Type B pancreatic cell (in vitro differentiated cells): ENCODE measurements at places on chromosomes 16 and 17. TPM values are rescaled to one million over a fixed set of nuclear protein-coding genes. Genes with fewer than 3 reads are reported as not detected.

DNA sequence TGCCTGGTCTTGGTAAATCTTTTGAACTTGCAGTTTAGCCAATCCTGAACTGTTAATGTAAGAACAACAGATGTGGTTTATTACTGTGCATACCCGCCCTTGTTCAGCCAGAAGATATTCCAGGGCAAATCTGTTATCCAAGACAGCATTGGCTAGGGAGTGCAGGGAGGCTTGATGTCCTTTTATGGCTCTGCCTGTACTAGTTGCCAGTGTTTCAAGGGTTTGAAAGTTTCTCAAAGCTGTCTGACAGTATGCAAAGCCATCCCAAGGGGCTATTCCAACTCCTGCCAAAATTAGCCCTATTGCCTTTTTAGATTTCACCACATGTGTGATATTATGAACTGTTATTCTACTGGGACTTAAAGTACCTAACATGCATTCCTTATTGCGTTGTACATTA lies 30.1 kb downstream of the LCMT1 start:
- DNase-seq, result no peak

The FBXO39 gene
- total RNA-seq, result 0.26 TPM in 1 of 2 replicates, not detected in the other

The ZNF385C gene
- 1.7 and 3.3 TPM in 2 replicates for total RNA-seq

DNA sequence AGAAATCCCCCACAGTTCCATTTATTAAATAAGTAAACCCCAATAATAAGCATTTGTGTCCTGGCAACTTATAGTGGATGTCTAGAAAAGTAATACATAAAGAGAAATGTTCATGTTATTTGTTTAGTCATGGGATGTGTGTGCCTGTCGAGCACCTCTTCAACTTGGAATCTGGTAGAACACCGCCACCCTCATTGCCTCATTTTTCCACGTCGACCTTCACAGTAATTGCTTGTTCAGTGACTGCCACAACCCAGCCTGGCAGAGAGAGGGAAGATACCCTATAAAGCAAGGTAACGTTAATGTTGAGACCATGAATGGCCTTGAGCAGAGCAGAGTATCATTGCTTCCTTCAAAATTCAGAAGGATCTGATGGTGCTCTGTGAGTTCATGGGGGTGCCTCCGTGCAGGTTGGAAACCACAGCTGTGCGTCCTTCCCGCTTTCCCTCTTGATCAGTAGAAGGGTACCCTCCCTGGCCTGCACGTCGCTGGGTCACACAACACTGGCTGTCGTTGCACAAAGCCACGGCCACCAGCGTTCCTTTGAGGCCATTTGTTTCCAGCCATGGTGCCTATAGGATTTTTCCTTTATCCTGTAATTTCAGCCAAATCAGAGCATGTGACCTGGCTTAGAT lies 3.7 kb upstream of the DNASE1 start:
- DNase-seq, result peak; percentile 34

- DNase-seq, result no peak
These were observed 15.4 kb upstream of the PABPN1L start for GRCh38 chr16:88881675-88882357.

The KRT27 gene
- not detected in 2 replicates for total RNA-seq

The MT1E gene
- total RNA-seq, result 7.8 and 12.5 TPM in 2 replicates

DNA sequence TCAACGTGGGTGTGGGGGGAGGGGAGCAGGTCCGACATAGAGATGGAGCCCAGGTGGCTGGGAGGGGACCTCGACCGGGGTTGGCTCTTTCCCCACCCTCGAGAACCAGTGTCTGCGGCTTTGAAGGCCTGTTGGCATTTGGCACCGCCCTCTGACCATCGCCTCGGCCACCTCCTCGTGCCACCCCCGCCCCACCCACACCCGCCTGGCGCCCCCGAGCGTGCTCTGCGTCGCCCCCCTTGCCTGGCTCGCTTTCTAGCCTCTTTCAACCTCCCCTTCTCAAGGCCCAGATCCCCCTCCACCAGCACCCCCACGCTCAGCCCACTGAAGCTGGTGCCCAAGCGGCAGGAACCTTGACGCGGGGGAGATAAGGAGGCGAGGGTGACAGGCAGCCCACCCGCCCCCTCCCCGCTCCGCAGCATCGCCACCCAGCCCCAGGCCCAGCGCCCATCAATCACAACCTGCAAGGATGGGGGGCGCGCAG lies 619 bp downstream of the CACNB1 start:
- DNase-seq, result no peak

GRCh38 chr17:18990331-18990730 lies 14.2 kb downstream of the FAM83G start:
- DNase-seq, result no peak

- no peak for DNase-seq
These were observed 21.2 kb downstream of the EFCAB5 start for GRCh38 chr17:29962656-29963055.

DNA sequence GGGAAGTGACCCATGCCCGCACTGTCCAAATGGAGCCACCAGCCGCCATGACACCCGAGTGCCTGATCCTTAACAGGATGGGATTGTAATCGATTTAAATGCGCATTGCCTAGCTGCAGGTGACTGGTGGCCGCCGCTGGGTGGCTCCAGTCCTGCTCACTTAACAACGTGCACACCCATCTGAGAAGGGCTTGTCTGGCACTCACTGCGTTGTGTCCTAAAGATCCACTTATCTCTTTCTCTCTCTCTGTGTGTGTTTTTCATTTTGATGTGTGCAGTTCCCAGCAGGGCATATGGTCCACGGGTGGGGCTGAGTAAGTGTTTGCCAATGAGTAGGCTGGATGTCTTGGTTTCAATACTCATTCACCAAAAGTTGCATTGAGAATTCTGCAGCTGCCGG lies 80.6 kb downstream of the IRF8 start:
- DNase-seq, result no peak

- DNase-seq, result no peak
These were observed 52.6 kb upstream of the CDH8 start for GRCh38 chr16:62088731-62089410.

DNA sequence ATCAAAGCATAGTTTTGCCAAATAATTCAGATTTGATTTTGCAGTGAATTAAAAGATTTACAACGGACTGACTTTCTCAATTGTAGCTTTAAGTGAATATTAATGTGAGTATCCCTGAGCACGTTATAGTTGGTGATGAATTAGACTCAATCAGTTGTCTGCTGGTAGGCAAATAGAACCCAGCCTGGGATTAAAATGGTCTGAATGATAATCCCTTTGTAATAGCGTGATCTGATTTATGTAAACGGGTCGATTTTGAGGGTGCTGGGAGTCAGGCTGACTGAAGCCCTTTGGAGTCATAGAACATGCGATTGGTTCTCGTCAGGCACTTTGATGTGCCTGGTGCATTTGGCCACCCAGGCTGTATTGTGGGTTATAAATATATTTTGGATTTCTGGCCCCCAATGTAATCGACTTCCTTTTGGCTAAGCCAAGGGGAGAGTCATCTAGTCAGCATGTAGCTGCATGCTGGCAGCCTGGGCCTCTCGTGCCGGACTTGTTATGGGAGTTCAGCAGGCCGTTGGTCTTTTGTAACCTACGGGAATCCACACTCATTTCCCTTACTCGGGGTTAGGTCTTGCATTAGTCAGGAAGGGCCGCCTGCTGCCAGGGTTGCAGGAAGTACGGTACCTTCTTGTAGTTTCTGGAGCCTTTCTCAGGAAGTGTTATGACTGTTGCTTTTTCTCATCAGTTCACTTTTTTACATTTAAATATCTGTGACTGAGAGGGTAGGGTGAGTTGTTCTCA lies 5.4 kb downstream of the PGS1 start:
- DNase-seq, result no peak

DNA sequence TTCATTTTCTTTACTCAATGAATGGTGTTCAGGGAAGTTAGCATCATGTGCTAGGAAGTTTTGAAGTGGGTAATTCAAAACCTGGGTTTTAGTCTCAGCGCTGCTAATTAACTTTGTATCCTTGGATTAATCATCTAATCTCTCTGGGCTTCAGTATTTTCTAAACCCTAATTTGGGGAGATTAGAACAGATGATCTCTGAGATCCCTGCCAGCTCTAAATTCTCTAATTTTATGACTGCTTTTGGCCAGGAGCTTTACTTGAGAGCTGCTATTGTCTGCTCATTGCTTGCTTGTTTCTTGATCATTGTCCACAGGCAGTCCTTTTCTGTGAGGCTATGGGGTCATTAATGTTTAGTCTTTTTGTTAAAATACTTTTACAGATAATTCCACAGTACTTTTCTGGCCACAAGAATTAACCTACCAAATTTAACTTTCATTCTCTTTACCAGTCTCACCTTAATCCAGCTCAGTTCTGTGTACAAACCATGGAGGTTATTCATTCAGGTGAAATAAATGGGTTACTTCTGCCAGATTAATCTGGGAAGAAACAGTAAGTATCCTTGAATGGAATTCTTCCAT lies 28.4 kb upstream of the VWA3A start:
- DNase-seq, result no peak

GRCh38 chr17:12290207-12290606 lies 269.5 kb downstream of the MAP2K4 start:
- DNase-seq, result no peak

- DNase-seq, result no peak
These were observed 52.1 kb downstream of the CACNG3 start for GRCh38 chr16:24308200-24308599.

DNA sequence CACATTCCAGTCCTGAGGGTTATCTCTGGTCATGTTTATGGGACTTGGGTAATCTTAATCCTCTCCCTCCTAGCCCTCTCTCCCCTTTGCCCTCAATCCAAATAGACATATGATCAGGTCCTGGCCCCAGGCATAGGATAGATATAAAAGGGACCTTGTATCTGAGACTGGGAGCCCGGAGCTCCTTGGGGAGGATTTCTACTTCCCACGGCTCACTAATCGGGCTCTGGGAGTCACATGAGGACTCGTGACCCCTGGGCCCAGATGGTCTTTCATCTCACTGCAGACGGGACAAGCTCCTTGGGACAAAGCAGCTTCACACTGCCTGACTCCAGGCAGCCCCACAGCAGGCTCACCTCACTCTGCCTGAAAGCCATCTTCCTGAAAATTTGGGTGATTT lies 57.8 kb upstream of the LYRM9 start:
- DNase-seq, result no peak

DNA sequence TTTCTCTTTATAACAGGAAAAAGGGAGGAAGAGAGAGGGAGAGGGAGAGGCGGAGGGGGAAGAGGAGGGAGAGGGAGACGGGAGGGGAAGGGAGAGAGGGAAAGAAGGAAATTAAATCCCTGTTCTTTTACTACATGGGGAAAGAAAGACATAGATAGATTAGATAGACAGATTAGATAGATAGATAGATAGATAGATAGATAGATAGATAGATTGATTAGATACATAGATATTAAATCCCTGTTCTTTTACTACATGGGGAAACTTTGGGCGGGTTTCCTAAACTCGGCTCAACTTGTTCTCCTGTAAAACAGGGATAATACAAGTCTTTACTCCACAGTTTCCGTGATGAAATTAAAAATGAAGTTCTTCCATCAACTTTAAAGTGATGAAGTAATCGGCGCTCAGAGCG lies 661 bp downstream of the RFWD3 start:
- DNase-seq, result no peak

GRCh38 chr17:7775051-7775450 lies 57.5 kb downstream of the DNAH2 start:
- DNase-seq, result no peak

DNA sequence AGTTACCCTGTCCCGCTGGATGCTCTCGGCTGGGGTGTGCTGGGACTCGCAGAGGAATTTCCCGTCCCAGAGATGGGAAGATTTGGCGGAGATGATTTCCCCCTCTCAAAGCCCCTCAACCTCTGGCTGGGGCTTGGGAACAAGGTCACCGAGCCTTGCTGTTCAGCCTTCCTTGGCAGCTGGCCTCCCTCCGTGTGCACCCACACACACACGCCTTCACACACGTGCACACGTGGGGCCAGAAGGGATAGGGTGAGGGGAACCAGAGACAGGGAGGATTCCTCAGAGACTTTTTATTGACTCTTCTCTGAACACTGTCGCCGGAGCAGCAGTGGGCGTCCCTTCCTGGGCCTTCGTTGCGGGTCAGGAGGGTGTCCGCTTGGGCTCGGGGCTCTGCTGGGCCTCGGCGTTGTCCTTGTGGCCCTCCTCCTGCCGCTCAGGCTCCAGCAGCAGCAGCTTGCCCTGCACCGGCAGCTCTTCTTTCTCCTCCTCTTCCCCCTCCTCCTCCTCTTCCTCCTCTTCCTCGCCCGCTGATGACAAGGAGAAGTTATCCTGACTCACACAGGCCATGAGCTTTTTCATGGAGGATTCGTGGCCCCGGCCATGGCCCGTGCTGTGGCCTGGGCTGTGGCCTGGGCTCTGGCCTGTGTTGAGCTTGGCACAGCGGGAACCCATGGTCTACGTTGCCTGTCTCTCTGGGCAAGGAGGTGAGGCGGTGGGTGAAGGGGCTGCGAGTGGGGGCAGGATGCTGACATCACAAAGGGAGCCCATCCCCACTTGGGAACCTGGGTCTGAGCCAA lies at the start of gene PRM3:
PRM3 (minus strand) TSS at position 709 of the 800 bp plus-strand sequence; CDS start at position 675, 34 bp downstream.
- no peak for DNase-seq

GRCh38 chr17:17508646-17509591 lies 12.7 kb upstream of the RASD1 start:
- DNase-seq, result no peak

The C16orf54 gene
- 2.1 and 3.3 TPM in 2 replicates for total RNA-seq

The PPY gene
- total RNA-seq, result 29.8 and 65.9 TPM in 2 replicates

DNA sequence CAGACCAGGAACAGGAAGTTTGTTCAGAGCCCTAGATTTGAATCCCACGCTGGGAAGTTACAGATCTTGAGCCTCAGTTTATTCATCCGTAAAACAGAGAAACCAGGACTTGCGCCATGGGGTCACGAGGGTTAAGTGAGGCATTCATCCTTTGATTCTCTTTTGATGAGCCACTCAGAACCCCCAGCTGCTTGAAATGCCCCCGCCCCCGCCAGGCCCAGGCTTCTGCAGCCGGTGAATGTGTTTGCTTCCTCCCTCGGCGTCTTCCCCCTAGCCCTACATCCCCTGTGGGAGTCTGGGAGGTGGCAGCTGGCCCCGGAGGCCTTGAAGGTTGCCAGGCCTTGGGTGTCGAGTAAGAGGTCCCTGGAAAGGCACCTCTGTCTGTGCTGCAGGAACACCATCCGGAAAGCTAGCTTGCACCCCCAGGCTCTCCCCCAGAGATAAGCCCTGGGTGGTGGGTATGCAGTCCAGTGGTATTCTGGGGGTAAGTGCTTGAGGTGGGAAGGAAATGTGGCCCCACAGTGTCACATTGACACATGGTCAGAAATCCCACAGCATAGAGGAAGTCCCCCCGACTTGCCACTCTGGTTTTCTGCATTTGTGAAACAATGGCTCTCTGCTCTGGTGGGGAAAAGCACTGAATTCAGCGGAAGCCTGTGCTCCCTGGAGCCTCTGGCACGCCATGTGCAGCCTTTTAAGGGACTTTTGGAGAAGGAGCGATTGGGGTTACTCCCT lies 14.9 kb downstream of the IRF8 start:
- DNase-seq, result no peak

The CSH2 gene
- not detected in 2 replicates for total RNA-seq

DNA sequence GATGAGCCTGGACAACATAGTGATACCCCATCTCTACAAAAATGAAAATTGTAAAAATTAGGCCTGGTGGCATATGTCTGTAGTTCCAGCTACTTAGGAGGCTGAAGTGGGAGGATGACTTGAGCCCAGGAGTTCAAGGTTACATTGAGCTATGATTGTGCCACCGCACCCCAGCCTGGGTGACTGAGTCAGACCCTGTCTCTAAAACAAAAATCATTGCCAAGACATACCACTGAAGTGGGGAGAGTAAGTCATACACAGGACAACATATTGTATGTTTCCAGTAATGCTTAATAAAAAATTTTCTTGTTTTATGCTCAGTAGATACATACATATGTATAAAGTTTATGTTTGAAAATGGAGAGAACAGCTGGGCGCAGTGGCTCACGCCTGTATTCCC lies 39.2 kb downstream of the NDE1 start:
- no peak for DNase-seq

The ATP1B2 gene
- total RNA-seq, result 1.9 and 4.8 TPM in 2 replicates

The WNK4 gene
- 2.7 and 4.2 TPM in 2 replicates for total RNA-seq

GRCh38 chr16:1747934-1748333 lies 23.4 kb downstream of the NME3 start:
- DNase-seq, result no peak
